ENCODE measurements at places on chromosomes 16 and 17. TPM values are rescaled to one million over a fixed set of nuclear protein-coding genes. Genes with fewer than 3 reads are reported as not detected.

GALR2 gene
- not detected for total RNA-seq

FTSJ3 gene
- total RNA-seq: 76.1 TPM

RAC3 gene
- 7.7 TPM for total RNA-seq

SLC5A2 gene
- 0.52 TPM for total RNA-seq

BEAN1 gene
- total RNA-seq: 3.8 TPM
